ENCODE measurements at places on chromosomes 5 and 9.

DNA sequence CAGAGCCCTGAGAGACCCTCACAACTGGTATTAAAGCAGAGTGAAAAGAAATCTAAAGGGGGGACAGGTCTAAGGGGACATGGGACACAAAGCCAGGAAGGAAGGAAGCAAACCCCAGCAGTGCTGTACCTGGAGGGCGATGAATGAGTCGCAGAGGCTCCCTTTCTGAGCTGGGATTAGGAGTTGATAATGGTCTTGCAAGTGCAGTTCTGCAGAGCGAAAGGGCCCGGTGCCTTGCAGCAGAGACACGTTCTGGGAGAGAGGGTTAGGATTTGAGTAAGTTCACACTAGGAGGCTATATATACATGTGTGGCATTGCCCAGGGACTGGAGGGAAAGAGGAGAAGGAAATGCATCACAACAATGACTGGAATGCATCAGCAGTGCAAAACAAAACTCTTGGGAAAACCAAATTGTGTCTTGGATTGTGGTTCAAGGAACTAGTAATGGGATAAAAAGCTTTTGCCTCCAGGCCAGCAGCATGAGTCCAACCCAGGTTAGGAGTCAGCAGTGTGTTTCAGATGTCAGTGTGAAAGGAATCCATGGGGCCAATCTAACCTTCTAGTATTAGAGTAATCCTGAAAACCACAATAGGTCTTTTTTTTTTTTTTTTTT is 38.8 kb upstream of the LIFR start:
- DNase-seq: peak; percentile 84

- no peak for DNase-seq
These were observed 1129.6 kb downstream of the CDH12 start for GRCh38 chr5:21723500-21723899.

DNA sequence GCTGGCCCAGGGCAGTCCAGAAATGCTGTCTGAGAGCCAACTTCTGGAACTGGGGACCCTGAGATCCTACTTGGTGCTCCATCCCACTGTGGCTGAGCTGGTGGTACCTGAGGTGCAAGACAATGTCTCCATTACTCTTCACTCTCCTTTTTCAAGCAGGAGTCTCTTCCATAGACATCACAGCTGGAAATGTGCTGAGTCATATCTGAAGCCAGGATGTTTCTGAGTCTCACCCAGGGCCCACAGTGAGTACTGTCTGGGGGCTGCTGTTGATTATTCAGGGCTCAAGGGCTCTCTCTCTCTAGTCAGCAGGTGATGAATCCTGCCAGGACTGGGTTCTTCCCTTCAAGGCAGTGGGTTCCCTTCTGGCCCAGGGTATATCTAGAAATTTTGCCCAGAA is 145.2 kb upstream of the TAS2R1 start:
- DNase-seq: no peak

- no peak for DNase-seq
These were observed 320.4 kb downstream of the DRD1 start for GRCh38 chr5:175123542-175123941.

DNA sequence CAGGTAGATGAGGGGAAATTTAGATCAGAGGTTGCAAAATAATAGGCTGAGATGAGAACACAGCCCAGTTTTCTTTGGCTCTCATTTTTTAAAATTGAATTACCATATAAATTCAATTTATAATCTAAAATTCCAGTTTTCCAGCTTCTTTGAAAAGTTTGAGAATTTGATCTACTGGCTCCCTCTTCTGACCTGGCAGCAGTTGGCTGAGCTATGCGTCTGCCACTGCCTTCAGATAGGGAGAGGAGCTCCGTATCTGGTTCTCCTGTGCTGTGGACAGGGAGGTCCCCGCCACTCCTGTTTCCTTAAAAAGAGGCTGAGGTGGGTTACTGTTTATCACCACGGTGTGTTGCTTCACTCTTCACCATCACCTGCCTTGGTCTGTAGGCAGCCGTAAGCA is 103.7 kb downstream of the ARHGAP26 start:
- DNase-seq: no peak

GRCh38 chr5:170097934-170098333 is 7.8 kb upstream of the FOXI1 start:
- DNase-seq: no peak

GRCh38 chr5:178624631-178625546 is 2.0 kb downstream of the CLK4 start:
- no peak for DNase-seq

DNA sequence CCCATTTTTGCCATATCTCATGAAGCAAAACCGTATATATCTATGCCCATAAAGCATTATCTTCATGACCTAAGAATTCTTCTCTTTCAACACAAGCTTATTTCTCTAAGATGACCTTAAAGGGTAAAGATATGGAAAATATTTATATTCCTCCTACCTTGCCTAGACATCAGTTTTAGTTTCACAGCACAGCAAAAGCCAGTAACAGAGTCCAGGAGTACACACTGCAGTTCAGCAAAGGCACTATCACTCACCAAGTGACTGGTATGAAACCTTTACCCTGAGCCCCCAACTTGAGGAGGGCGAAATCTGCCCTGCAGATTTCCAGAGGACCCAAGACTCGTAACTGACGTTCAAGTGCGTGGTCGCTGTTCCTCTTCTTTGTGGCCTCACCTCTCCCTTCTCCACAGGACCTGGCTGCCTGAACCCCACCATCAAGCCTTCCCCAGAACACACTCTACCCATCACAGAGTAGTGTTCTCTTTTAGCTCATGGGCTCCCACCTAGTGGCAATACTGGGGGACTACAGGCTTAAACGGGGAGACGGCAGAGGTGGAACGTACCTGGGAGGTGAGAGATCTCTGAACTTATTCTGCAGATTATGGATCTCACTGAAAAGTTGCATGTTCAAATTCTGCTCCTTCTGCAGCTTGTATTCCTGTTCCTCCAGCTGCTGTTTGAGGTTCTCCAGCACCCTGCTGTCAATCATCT is 141.0 kb downstream of the CDK5RAP2 start:
- DNase-seq: no peak

DNA sequence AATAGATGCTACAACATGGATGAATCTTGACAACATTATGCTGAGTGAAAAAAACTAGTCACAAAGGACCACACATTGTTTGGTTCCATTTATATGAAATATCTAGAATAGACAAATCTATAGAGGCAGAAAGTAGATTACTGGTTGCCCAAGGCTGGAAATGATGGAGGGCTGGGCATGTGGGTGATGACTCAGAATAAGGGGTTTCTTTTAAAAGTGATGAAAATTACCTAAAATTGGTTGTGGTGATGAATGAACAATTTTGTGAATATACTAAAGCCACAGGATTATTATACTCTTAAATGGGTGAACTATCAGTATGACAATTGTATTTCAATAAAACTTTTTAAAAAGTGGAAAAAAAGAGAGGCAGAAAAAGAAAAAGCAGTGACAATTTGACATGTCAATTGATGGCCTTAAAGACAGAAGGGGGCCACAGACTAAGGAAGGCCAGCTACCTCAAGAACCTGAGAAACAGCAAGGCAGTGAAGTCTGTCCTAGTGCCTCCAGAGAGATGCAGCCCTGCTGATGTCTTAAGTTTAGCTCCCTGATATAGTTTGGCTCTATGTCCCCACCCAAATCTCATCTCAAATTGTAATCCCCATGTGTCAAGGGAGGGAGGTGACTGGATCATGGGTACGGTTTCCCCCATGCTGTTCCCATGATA is 182.7 kb downstream of the PIK3R1 start:
- no peak for DNase-seq

- no peak for DNase-seq
These were observed 509.4 kb downstream of the NFIB start for GRCh38 chr9:13804532-13804931.

DNA sequence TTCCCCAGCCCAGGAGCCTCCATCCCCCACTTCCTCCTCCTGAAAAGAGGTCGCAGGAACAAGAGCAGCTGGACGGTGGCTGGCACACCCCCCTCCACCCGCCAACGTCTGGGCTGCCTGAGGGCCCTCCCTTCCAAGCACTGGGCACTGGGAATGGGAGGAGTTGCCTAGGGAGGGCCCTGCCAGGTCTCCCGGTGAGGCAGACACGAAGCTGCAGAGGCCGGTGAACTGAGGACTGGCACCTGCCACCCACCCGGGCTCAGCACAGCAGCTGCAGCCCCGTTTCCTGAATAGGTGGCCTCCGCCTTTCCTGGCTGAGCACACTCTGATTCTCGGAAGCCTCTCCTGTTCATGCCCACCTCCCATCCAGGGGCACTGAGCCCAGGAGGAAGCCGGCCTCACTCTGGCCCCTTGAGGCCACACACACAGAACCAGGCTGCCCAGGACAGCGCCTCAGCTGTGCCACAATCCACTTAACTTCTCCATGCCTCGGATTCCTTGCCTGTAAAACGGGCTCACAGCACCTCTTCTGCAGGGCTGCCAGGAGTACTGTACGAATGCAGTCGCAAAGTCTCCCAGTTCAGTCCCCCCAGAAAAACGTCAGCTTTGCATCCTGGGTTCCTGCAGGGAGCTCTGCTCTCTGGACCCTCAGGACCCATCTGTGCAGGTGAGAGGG is 1.3 kb downstream of the NPDC1 start:
- no peak for DNase-seq

DNA sequence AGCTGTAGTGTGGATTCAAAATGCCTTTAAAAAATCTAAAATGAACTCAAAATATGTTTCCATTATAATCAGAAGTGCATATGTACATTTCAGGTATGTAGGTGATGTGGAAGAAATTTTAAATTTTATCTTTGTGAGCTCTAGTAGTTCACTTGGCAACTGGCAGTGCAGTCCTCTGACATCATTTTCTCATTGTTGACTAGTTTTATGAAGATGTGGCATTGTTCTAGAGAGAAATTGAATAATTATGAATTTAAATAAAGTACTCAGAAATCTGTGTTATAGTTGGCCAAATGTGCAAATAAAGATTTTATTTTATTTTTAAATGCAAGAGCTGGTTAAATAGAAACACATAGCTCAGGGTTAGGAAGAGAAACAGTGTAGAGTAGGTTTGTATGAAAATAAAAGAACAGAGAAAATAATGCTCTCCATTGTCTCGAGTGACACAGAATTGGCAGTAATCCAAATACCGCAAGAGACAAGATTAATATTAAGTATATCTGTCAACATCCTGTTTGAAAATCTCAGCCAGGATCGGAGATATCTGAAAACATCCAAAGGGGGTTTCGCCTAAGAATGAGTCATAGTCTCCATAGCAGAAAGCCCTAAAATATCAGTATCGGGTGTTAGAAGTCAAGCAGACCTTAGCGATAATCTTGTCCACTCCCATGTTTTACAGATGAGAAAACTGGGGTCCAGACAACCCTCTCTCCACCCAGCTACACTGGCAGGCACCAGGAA is 189.4 kb downstream of the CCDC192 start:
- DNase-seq: no peak

DNA sequence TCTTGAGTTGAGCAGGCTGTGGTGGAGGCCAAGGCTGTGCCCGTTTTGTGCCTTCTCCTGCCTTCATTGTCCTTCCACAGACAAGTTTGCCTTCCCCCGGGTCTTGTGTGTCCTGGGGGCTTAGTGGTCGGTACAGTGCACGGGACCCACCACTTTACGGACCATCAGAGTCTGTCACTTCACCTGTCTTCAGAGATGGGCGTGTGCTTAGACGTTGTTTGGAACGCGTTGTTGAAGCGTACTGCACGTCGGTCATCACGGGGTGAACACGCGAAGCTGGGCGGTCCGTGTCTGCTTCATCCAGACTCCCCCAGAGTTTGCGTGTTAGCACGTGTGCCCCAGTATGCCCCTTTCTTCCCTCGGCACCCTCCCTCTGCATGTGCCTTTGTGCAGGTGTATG is 24.8 kb downstream of the CEP72 start:
- DNase-seq: no peak

GRCh38 chr5:89246864-89247263 is 363.9 kb upstream of the MEF2C start:
- no peak for DNase-seq

- DNase-seq: no peak
These were observed 801 bp upstream of the PRSS3 start for GRCh38 chr9:33794560-33794959.

GRCh38 chr9:2565676-2566340 is 55.8 kb upstream of the VLDLR start:
- no peak for DNase-seq

DNA sequence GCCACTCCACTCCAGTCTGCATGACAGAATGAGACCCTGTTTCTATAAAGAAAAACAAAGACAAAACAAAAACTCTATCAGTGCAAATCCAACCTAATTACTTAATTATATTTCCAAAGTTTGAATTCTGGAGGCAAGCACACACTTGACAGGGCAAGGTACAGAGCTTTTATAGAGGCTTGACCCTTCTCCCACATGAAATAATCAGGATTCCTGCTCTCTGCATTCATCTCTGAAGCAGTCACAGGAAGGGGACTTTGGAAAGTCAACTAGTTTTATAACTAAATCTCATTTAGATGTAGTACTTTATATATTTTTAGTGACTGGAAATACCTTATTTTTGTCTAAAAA is 91.9 kb upstream of the CHD1 start:
- DNase-seq: no peak

DNA sequence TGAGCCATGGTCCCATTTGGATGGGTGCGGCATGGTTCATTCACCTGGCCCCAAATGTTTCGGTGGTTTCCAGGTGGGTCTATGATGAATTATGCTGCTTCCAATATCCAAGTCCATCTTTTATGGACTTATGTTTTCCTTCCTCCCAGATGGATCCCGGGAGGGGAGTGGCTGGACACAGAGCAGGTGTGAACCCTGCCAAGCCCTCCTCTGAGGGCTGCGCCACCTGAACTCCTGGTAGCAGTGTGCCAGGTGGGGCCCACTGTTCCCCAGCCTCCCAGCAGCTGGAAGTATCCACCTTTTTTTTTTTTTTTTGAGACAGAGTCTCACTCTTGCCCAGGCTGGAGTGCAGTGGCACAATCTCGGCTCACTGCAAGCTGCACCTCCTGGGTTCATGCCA is 42.9 kb downstream of the WNK2 start:
- DNase-seq: no peak

GRCh38 chr5:159104051-159104651 is 4.4 kb upstream of the EBF1 start:
- no peak for DNase-seq

GRCh38 chr5:112917453-112917995 is 4.5 kb downstream of the REEP5 start:
- DNase-seq: no peak

- no peak for DNase-seq
These were observed 530.4 kb downstream of the ACTL7B start for GRCh38 chr9:108325406-108325805.

DNA sequence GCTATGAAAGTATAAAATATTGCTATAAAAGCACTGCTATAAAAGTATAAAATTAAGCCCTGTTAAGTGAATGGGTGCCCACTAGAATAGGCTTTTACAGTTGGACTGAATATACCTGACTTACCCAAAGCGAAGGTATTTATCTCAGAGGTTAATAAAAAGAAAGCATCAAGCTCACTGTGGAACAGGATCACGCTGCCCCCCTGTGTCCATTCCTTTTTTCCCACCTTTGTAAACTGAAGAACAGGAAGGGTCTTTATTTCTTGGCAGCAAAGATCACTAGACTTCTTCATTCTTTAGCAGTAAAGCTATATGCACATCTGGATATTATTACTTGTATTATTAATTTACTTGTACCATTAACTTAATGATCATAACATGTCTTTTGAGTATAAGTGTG is 22.1 kb upstream of the PLPP6 start:
- no peak for DNase-seq

GRCh38 chr9:137020771-137021567 is 7.1 kb downstream of the ABCA2 start:
- no peak for DNase-seq

Measured in T1000 (cell line).